H1 (cell line): ENCODE measurements at places on chromosomes 12 and 14. TPM values are rescaled to one million over a fixed set of nuclear protein-coding genes. Genes with fewer than 3 reads are reported as not detected.

GRCh38 chr14:44040561-44040960 lies 466.5 kb downstream of the FSCB start:
- no peak for DNase-seq

GRCh38 chr14:61621444-61621843 lies 73.9 kb upstream of the HIF1A start:
- DNase-seq, result no peak

- DNase-seq, result no peak
Observed at GRCh38 chr12:54038871-54039414, 6.1 kb downstream of the HOXC5 start.

DNA sequence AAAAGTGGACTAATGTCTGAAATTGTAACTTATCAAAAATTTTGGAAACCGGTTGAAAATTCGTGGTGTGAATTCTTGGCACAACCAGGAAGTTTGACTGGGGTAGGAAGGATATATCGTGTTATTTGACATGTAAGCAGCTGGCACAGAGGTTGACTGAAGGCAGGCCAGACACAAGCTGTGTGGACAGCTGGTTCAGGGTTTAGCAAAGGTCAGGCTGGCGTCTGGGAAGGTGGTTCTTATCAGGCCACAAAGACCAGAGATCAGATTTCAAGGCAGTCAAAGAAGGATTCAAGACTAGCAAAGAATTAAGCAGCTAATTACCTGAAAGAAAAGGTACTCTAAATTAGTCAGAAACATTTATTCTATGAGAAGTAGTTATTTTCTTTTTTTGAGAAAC lies 450.2 kb upstream of the MDGA2 start:
- DNase-seq, result no peak

DNA sequence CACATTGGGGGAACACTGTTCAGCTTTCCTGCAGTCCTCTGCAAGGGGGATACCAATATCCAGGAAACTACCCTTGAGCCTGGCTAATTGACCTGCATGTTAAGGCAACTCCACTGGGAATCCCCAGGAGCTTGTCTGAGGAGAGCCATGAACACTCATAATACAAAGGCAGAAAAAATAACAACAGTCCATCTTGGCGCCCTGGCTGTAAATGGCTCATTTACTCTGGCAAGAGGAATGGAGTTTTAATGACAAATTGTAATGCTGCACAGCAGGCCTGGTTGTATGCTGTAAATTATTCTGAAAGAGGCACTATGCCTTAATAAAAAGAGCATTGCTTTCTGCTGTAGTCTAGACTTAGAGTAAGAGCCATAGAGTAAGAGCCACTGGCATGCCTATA lies 58.3 kb downstream of the SLC8A3 start:
- no peak for DNase-seq

GRCh38 chr14:102473559-102473958 lies 36.0 kb downstream of the ANKRD9 start:
- DNase-seq, result no peak

- DNase-seq, result no peak
Observed at GRCh38 chr12:80925237-80925636, 12.5 kb downstream of the LIN7A start.

- no peak for DNase-seq
Observed at GRCh38 chr14:22846811-22847307, 10.5 kb downstream of the MMP14 start.

DNA sequence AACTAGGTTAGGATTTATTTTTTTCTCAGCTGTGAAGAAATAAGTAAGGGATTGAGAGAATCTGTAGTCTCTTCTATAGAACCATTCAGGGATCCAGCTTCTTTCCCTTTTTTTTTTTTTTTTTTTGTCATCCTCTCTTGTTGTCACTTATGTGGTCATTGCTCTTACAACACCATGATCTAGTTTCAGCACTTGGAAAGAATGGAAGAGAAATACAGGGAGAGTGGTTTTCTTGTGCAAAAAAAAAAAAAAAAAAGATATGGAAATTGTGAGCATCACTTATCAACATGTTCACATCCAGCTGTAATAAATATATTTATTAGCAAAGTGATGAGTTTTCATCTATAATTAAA lies 599.3 kb downstream of the SLC6A15 start:
- DNase-seq, result no peak

DNA sequence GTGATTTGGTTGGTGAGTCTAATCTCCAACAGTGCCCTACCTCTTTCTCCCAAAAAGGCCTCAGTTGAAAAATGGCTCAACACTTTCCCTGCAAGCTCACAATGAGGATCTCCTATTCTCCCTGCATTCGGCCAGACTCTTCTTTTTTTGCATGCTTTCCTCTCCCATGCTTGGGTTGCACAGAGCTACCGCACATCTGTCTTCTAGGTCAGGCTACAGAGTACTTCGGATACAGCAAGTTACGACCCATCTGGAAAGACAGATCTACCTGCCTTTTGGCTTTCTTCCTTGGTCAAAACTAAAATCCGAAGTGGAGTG lies 305 bp upstream of the SLC16A7 start:
- no peak for DNase-seq

GRCh38 chr12:125544960-125545359 lies 479.7 kb downstream of the AACS start:
- DNase-seq, result no peak

GRCh38 chr14:85052646-85053045 lies 477.3 kb upstream of the FLRT2 start:
- DNase-seq, result no peak

- no peak for DNase-seq
Observed at GRCh38 chr12:123078120-123078465, 72.8 kb downstream of the PITPNM2 start.

Gene RTRAF
- total RNA-seq, result 351 and 359 TPM in 2 replicates

Gene TAS2R50
- 0.33 and 0.50 TPM in 2 replicates for total RNA-seq

Gene NFKBIA
- total RNA-seq, result 24.4 and 25.9 TPM in 2 replicates
